Stimulated activated CD8-positive, alpha-beta memory T cell treated with anti-CD3 and anti-CD28 coated beads, Interleukin-2, amount 100 ng/mL, for 1 hour (primary cell): ENCODE measurements at places on chromosomes 5 and 9.

DNA sequence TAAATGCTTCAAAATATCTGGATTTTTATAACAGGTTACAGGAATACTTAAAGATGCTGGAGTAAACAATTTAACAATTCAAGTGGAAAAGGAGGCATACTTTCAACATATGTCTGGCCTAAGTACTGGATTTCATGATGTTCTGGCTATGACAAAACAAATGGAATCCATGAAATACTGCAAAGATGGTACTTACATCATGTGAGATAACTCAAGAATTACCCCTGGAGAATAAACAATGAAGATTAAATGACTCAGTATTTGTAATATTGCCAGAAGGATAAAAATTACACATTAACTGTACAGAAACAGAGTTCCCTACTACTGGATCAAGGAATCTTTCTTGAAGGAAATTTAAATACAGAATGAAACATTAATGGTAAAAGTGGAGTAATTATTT lies 35.6 kb downstream of the SLC30A5 start:
- no peak for DNase-seq

DNA sequence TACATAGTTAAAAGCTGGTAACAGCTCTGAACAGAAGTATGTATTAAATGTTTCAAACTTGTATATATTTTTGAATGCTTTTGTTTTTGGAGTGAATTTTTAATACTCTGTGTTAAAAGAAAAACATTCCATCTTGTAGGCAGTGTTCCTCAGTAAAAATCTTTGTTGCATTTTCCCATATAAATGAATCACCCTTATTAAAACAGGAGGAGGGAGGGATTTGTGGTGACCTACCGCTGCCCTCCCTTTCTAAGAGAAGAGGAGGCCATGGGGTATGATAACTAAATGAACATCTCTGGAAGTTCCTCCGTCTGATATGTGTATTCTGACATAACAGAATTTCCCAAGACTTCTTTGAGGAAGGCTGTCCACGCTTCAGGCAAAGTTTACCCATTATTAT lies 53.4 kb downstream of the INIP start:
- DNase-seq: no peak

- DNase-seq: no peak
Observed at GRCh38 chr5:139849942-139850341, 54.3 kb downstream of the PSD2 start.

- DNase-seq: no peak
Observed at GRCh38 chr9:24333629-24334028, 212.1 kb downstream of the IZUMO3 start.

- no peak for DNase-seq
Observed at GRCh38 chr5:163373436-163374084, 63.8 kb upstream of the CCNG1 start.

GRCh38 chr5:61587125-61587524 lies 255.1 kb downstream of the ZSWIM6 start:
- DNase-seq: no peak

- no peak for DNase-seq
Observed at GRCh38 chr9:26034786-26035185, 356.5 kb upstream of the TUSC1 start.

DNA sequence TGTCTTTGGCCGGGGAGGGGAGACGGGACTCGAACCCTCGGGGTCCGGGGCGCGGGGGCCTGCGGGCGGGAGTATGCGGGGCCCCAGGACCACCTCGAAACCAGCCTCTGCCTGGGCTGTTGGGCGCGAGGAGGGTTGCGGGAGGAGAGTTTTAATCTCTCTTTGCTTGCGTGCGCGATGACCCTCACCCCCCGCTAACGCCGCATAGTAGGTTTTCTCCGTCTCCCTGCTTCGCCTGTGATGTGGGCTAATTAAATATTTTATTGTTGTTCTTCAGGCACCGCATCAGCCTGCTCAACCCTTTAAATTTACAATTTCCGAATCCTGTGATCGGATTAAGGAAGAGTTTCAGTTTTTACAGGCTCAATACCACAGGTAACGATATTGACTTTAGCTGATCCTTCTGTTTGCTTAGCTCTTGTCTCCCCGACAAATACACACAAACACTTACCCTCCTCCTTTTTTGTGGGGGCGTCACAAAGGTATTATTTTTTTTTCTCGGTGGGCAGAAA lies 1.7 kb downstream of the TLE4 start:
- no peak for DNase-seq

DNA sequence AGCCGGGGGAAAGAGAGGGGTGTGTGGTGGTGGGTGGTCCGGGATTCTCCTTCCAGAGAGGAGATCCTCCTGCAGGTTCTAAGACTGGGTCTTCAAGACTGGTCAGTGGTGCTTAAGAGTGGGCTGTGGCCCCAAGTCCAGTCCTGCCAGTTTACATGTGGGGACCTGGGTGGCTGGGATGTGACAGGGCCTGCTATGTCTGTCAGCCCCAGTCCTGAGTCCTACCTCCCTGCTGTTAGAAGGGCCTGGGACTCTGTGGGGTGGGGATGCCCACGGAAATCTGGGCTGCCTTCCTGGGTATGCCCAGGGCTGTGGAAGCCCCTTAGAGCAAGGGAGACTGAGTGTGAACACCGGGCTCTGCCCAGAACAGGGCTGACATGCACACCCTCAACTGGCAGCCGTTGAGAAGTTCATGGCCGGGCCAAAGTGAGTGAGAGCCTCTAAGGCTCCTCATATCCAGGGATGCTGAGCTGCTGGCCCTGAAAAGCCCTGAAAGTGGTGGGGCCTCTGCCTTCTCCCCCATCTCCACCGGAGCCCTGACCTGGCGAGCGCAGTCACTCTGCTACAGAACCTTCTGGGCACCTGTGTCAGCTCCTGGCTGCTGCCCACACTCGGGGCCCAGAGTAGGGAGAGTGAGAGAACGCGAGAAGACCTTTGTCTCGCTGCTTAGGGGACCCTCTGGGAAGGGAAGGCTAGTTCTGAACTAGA lies 1.7 kb downstream of the PHF2 start:
- no peak for DNase-seq

DNA sequence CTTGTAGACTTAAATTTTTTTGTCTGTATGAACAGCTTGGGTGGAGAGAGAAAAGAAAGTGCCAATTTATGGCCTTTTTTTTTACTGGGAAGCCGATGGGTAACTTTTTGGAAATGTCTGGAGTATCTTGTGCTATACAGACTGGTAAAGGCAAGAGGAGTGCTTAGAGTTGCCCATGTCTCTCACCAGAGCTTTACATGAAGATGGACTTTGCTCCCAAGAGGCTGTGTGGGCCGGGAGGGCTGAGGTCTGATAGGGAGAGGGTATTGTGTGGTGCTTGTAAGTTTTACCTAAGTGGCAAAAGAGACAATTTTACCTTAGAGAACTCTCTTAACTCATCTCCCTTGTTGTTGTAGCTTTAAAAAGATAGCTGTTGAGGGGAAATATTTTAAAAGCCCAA lies 203.2 kb downstream of the SEMA6A start:
- no peak for DNase-seq

- DNase-seq: no peak
Observed at GRCh38 chr9:89654025-89654662, 49.3 kb downstream of the GADD45G start.

DNA sequence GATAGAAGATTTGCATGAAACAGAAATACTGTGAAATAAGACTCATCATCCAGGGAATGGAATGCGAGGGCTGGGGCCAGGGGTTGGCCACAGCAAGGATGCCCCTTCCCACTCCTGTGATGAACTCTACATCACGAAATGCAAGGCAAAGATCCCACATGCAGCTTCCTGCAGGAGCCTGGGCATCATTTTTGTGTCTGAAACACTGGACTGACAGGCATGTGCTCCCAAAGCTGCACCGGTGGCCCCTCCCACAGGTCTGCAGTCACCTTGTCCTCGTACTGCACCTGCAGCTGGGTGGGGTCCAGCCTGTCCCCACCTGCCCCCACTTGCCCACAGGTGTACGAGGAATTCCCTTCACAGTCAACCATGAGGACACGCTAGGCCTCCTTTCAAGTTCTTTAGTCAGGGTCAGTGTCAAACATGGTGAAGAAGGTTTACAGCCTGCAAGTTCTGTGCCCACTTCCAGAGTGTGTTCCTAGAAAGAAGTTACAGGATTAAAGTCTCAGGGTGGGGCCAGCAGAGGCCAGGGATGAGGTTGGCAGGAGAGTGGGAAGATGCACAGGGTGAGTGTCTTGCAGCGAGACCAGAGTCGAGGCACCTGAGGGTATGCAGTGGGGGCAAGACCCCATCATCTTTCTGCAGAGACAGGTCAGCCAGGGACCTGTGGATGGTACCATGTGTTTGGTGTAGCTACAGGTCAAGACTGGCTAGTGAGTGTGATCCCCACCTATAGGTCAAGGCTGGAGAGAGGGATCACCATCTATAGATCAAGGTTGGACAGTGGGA lies 155.0 kb upstream of the IRX2 start:
- DNase-seq: no peak

DNA sequence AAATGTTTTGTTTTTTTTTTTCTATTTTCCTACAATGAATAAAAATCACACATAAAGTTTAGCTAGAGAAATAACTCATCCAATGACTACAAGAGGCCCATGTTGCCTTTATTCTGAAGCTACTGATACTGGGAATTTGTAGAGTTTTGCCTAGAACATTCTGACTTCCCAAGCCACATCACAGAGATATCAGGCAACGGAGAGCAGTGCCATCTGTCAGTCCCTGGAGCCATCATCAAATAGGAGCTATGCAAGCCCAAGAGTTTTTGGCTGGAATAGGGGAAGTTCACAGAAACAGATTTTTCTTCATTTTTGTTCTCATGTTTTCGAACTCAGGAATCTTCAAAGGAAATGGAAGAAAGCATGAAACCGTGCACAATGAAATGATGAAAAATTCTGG lies 896.6 kb downstream of the TLE1 start:
- DNase-seq: no peak

DNA sequence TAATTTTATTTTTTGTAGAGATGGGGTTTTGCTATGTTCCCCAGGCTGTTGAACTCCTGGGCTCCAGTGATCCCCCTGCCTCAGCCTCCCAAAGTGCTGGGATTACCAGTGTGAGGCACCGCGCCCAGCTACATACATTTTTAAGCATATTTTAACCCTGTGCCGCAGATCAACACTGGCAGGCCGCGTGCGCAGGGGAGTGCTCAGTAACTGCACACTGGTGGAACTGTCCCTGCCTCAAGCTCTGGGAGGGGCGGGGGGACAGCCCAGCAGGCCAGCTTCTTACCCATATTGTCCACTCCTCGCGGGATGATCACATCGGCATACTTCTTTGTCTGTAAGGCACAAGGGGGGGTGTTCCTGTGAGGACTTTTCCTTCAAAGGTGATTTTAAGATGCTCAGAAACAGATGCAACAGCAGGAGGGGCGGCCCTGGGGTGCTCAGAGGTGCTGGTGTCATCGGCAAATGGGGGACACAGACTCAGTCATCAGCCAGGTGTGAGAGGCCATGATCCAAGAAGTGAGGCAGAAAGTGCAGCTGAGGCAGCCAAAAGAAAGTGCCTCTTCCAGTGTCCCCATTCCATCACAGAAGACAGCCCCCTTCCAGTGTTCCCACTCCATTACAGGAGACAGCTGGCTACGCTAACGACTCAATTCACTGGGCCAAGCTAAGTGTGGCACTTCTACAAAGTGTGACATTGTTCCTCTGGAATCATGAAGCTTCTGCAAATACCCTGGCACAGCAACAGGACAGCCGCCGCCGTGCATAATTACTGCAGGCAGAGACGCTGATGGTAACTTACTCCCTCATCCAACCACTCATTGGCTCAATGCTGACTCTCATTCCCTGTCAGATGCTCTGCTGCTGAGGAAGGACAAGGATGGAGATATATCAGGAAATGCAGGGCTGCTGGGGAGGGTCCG lies 5.2 kb downstream of the UCK1 start:
- no peak for DNase-seq

GRCh38 chr5:32168460-32169033 lies 5.6 kb downstream of the GOLPH3 start:
- no peak for DNase-seq

DNA sequence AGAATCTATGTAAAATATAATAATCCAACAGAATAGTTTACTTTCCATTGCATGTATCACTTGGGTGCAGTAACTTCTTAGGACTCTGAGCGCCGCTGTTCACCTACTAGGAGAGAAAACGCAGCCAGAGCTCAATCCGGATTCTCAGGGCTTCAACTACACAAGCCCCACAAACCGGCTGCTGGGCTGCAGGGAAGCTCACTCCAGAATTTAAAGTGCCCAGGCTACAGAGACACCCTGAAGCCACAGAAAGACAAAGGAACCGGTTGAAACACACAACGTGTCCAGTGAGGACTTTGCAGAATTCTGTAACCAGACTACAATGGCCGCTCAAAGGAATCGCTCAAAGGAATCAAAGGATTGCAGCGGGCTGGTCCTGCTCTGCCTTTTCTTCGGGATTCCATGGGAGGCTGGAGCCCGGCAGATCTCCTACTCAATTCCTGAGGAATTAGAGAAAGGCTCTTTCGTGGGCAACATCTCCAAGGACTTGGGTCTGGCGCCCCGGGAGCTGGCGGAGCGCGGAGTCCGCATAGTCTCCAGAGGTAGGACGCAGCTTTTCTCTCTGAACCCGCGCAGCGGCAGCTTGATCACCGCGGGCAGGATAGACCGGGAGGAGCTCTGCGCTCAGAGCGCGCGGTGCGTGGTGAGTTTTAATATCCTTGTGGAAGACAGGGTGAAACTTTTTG lies at the start of gene PCDHGA10:
Gene PCDHGA10 (plus strand): TSS at position 134 of the 686 bp plus-strand sequence. CDS start 189 bp downstream, at position 323.
- peak; percentile 22 for DNase-seq

DNA sequence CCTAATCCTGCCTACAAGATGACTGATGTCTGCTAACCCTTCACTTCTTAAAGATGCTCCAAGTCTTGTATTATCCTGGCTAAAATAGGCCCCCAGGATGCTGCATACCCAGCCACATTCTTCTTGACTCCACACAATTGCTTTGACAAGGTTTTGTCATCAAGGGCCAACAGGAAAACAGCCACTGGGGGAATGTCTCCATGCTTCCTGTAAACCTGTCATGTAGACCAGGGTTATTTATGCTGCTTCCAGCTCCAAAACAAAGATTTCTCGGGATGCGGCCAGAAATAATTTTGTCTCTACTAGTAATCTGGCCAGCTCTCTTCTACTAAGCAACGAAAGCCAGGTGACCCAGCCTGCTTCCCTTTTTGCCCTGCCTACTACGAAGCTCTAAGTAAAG lies 53.8 kb downstream of the SHB start:
- DNase-seq: no peak

DNA sequence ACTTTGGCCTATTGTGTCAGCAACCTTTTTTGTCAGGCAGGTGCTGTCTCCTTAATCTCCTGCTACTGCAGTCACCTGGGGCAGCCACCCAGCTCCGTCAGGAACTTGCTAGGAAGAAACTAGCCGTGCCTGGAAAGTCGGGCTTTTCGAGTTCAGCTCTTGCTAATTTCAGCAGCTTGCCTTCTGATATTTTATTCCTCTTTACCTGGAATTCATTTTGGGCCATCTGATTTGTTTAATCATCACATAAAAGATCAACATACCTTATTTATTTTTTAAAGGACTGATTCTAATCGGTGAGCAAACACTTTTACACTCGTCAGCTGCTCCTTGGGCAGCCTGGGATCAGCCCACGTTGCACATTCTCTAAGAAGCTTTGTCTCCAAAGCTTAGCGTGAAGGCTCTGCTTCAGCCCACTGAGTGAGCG lies 42.2 kb downstream of the PRLR start:
- DNase-seq: no peak

GRCh38 chr9:113636693-113637092 lies 173.2 kb downstream of the RGS3 start:
- no peak for DNase-seq

- DNase-seq: peak; percentile 2
Observed at GRCh38 chr9:107213561-107214028, 69.5 kb upstream of the RAD23B start.
